IPS-NIHi11 (cell line): ENCODE measurements at places on chromosomes 4 and X.

GRCh38 chr4:3524920-3525319, 7.3 kb downstream of the LRPAP1 start:
- no peak for DNase-seq

DNA sequence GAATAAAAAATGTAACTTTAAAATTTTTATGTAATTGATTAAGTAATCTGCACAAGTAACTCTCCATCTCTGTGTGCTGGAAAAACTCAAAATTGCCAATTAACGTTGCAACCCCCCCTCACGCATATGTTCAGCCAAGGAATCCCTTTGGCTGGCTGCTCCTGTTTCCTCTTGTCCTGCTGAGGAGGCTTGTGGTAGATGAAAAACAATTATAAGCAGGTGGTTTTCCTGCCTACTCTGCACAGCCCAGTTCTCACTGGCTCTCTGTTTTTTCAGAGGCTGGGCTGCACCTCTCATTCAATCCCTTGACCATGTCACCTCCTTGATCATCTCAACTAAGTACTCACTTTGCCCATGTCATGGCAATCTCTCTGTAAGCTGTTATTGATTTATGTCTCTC, 1068.4 kb downstream of the ARAP2 start:
- DNase-seq = no peak

DNA sequence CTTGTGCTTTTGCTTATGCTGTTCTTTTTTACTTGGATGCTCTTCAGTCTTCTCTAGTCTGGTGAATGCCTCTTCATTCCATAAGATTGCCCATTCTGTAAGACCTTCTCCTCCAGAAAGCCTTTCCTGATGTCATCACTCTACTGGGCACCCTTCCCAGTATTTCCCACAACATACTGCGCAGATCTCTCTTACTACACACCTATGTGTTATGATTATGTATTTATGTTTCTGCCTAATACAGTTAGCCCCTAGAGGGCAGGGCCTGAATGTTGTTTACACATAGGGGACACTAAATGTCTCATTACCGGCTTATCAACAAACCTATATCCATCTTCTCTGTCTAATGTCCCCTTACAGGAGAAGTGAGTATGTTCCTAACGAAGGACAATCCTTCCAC, 21.1 kb downstream of the AIFM1 start:
- DNase-seq = no peak

DNA sequence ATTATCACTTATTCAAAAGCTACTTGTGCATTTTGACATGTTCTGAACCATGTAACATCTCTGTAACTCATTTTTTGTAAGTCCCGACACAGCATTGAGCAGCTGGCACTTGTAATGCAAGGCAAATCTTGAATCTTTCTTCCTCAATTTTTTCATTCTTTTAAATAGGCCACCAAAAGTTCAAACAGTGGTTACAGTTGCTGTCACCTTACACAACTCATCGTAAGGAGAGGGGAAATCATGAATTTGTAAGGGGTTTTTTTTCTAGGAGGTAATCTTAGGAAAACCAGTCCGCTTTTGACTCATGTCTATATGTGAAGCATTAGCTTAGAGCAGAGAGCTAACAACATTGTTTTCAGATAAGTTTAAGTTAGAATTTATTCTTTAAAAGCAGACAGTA, 124.5 kb downstream of the PDLIM5 start:
- DNase-seq = no peak
